Stimulated activated naive B cell treated with anti-CD40 and anti-IgM and Interleukin-4, amounts not matched to agents 10 μg/mL and 1 μg/mL and 100 μg/mL, for 72 hours (primary cell): ENCODE measurements at places on chromosomes 2 and 18.
A peak's percentile ranks its signal among the peaks of the same experiment; 100 is the strongest.

GRCh38 chr2:26752656-26753055, 11.4 kb upstream of the SLC35F6 start:
- no peak for DNase-seq

- no peak for DNase-seq
Measured at GRCh38 chr2:202815548-202816360, 55.8 kb downstream of the ICA1L start.

GRCh38 chr2:111134055-111134454, 13.3 kb downstream of the BCL2L11 start:
- no peak for DNase-seq

- DNase-seq = no peak
Measured at GRCh38 chr2:37842732-37843440, 82.2 kb upstream of the RMDN2 start.

- peak; percentile 61 for DNase-seq
Measured at GRCh38 chr18:77062518-77063003, 70.0 kb downstream of the MBP start.

- no peak for DNase-seq
Measured at GRCh38 chr2:63003351-63003750, 47.3 kb upstream of the OTX1 start.
